ENCODE measurements at places on chromosomes 13 and 19.

DNA sequence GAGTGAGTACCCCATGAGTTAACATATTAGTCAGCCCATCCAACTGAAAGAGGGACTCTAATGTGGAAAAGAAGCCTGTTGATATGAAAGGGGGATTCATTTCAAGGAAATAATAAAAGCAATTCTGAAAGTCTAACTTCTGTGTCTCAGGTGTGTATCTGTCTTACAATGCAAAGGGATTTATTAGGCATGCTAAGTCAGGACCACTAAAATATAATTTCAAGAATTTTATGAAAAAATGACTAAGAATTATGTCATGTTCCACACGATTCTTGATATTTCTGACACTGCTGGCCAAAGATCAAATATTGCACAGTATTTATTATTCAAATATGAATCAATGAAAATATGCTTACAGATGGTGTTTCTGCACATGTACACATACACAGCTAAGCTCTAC lies 130.8 kb downstream of the KLF12 start:
- DNase-seq: no peak

GRCh38 chr13:30576528-30576927 lies 41.2 kb upstream of the USPL1 start:
- DNase-seq: peak; percentile 39

GRCh38 chr13:28022848-28023518 lies 34.5 kb upstream of the URAD start:
- DNase-seq: no peak

DNA sequence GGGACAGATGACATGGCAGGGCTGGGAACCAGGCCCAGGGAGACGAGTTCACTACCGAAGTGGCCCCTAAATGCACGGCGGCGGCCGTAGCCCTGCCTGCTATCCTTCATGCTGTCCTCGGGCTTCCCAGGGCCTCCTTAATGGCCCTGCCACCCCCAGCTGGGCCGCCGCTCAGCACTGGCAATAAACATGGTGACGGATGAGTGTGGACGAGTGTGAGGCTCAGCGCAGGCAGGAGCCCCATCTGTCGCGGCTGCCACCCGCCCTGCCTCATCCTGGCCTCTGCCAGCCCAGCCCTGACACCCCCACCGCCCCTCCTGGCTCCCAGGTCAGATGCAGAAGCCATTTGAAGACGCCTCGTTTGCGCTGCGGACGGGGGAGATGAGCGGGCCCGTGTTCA lies 13.6 kb downstream of the PIN1 start:
- no peak for DNase-seq

- no peak for DNase-seq
Observed at GRCh38 chr13:31477961-31478360, 261.4 kb upstream of the RXFP2 start.

DNA sequence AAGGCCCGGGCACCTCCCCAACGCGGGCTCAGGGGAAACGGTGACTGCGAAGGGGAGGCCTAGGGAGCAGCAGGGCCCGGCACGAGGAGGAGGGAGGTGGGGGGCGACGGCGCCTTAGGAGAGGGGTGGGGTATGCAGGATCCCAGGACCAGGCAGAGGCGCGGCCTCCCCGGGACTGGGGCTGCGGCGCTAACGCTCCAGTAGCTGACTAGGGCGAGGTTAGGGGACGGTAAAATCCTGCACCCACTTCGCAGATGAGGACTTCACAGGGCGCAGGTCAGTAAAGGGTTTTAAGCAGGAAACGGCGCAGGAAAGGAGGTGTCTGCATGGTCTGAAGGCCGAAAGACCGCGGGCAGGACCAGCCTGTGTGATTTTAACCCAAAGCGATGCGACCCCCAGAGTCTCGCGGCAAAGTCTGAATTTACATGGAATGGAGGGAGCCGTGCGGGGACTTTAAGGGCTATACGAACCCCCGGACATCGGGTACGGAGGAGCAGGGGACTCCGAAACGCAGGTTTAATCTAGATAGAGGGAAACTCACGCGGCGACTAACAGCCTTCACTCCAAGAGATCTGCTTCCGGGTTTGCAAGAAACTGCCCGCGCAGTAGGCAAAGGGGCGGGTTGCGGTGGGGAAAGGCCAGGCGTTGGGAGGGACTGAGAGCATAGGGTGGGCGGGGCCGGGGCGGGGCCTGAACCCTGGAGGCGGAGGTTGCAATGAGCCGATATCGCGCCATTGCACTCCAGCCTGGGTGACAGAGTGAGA lies at the start of gene ZNF665:
Gene ZNF665 (minus strand): TSS at position 588 of the 764 bp plus-strand sequence. CDS start 10,460 bp downstream, outside the sequence.
- DNase-seq: peak; percentile 47

- DNase-seq: no peak
Observed at GRCh38 chr13:108426893-108427292, 157.4 kb downstream of the TNFSF13B start.

DNA sequence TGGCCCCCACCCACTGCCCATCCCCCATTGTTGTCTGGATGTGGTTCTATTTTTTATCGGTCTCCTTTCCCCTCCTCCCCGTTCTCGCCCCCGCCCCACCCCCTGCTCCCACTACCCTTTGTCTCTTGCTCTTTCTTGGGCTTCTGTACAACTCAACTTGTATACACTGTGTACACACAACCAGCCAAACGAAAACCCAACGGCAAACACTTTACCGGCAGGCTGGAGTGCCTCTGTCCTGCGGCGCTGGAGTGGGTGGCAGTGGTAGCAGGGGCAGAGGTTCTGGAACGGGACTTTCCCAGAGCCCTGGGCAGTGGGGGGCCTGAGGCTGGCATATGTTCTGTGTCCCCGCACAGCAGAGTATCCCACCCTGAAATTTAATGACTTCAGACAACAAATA lies 13.7 kb downstream of the RRAS start:
- no peak for DNase-seq

DNA sequence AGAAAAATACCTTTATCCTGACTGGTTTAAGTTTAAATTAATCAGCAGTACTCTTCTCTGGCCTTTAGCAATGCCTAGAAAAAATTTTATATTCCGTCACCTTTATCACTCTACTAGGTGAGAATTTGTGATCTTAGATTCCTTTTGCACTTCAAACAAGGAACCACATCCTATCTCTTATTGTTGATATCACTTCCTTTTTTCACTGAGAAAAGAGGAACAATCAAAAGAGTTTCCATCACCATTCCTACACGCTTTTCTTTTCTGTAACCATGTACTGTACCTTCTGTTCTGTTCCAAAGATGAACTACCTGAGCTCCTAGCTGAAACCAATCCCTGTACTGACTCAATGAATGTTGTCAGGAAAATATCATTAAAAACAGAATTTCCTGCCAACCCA lies 1379.0 kb upstream of the MIR17HG start:
- DNase-seq: no peak

DNA sequence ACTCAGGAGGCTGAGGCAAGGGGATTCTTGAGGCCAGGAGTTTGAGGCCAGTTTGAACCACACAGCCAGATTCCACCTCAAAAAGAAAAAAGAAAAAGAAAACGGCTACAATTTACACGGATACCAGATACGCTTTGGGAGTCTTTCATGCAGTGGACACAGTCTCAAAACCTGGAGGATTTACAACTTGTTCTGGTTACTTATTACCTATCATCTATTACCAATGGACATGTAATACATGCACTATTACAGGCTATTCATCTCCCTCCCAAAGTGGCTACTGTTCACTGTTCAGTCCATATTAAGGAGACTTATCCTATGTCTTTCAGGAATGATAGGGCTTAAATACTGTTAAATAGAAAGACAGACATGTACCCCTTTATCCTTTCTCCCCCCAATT lies 33.3 kb downstream of the ZNF823 start:
- no peak for DNase-seq

DNA sequence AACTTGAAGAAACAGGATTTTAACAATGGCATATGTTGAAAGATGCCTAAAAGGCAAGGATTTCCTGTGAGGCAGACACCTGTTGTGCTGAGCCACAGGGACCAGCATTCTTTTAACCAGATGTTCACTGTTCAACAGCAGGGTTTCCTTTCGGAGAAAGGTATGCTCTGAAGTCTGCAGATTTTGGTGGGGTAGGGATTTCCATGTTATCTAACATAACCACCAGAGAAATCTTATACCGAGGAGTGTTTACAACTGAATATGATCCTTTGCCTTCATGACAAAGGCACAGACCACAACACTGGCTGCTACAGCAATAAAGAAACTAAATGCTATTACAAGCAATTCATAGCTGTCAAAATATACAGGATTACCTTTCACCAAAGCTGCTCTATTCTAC lies 48.1 kb downstream of the MPHOSPH8 start:
- DNase-seq: no peak

DNA sequence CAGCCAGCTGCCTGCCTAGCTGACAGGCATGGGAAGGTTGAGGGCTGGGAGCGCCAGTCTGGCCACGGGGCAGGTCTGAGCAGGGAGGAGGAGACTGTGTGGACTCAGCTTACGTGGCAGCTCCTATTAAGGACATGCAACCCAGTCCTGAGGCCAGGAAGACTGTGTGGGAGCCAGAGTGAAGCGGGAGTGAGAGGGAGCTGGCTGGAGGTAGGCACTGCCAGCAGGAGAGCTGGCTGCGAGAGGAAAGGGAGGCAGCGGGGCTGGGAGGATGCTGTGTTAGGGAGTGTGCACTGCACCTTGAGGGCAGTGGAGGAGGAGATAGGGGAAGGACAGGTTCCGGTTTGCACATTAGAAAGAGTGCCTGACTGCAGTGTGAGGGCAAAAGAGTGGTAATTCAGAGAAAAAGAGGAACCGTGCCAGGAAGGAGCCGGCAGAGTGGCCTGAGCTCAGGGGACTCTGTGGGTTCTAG lies 99.2 kb downstream of the SLC7A1 start:
- DNase-seq: no peak

- no peak for DNase-seq
Observed at GRCh38 chr13:72804301-72804700, 22.4 kb downstream of the PIBF1 start.

GRCh38 chr19:54448040-54448773 lies 792 bp upstream of the LENG8 start:
- DNase-seq: no peak

DNA sequence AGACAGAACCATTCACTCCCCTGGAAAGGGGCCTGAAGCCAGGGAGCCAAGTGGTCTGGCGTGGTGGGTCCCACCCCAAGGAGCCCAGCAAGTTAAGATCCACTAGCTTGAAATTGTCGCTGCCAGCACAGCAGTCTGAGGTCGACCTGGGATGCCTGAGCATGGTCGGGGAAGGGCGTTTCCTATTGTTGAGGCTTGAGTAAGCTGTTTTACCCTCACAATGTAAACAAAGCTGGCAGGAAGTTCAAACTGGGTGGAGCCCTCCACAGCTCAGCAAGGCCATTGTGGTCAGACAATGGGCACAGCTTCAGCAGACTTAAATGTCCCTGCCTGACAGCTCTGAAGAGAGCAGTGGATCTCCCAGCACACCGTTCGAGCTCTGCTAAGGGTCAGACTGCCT lies 195.6 kb upstream of the DACH1 start:
- DNase-seq: no peak

DNA sequence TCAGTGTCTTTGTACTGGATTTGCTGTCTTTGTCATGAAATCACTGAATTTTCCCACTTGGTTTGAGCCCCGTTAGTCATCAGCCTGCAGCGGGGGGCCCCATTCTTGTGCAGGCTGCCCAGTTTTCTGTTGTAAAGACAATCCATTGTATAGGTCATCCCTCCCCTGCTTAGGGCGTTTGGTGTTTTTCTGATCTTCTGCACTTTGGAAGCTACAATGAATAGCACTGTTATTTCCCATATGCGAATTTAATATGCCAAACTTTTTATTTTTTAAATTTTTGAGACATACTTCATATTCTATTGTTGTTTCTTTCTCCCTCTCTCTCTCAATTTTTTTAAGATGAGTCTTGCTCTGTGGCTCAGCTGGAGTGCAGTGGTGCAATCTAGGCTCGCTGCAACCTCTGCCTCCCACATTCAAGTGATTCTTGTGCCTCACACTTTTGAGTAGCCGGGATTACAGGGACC lies 9.0 kb downstream of the SLC27A1 start:
- DNase-seq: no peak

DNA sequence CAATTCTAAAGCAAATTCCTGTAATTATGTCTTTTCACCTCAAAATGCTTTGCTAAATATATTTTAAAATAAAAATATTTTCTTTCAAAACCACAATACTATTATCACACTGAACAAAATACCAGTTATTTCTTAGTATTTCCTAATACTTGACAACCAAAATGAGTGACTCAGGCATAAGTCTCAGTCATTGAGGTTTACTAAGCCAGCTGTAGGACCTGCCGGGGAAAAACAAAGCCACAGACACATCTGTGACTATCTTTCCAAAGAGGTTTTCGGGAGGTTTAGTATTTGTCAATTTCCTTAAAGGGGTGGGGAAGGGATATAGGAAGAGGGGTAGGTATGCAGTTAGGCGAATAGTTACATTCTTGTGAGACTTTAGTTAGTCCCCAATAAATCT lies 3.2 kb upstream of the ZNF235 start:
- no peak for DNase-seq

- peak; percentile 69 for DNase-seq
Observed at GRCh38 chr19:3154957-3155736, 19.3 kb downstream of the GNA15 start.

DNA sequence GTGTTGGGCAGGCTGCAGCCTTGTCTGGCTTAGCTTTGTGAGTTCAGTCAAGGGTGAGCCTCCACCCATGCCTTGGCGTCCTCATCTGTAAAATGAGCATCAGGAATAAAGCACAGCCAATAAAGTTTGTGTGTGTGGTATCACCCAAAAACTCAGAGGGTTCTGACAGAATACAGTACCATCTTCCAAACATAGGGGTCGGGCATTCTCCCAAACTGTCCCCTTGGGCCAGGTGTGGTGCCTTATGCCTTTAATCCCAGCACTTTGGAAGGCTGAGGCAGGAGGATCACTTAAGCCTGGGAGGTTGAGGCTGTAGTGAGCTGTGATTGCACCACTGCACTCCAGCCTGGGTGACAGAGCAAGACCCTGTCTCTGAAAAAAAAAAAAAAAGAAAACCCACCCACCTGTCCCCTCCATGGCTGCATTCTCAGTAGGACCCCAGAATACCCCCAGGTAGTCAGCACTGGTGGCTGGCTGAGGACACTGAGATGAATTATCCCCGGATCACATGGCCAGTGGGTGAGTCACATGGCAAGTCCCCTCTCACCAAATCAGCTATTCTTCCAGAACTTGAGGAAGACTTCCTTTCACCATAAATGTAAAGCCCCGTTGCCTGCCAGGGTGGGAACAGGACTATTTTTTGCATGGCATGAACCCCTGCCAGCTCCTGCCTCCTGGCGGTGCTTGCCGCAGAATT lies 18.6 kb downstream of the POP4 start:
- DNase-seq: no peak

DNA sequence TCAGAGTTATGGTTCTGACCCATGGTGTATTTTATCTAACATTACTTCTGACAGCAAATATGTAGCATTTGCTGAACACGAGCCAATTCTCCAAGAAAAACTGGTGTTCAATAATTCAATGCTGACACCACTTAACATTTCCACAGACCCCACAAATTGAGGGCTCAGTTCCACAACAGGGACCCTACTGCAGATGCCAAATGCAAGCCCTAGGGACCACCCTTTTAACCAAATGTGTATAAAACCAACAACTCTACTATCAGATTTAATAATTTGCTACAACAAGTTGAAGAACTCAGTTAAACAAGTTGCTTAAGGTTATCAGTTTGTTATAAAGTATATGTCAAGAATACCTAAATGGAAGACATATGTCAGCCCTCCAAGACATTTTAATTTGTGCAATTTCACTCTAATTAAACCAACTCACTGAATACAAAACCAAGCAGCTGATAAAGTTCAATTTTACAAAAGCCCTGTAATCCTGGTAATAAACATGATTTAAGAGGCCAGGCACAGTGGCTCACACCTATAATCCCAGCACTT lies 6.7 kb downstream of the ZNF44 start:
- DNase-seq: no peak

GRCh38 chr13:111241006-111241755 lies 79.3 kb upstream of the TEX29 start:
- no peak for DNase-seq

Data from T-helper 17 cell (primary cell).